ENCODE measurements at places on chromosomes 13 and 19.

GRCh38 chr19:1634938-1635243, 17.5 kb downstream of the TCF3 start:
- no peak for DNase-seq

DNA sequence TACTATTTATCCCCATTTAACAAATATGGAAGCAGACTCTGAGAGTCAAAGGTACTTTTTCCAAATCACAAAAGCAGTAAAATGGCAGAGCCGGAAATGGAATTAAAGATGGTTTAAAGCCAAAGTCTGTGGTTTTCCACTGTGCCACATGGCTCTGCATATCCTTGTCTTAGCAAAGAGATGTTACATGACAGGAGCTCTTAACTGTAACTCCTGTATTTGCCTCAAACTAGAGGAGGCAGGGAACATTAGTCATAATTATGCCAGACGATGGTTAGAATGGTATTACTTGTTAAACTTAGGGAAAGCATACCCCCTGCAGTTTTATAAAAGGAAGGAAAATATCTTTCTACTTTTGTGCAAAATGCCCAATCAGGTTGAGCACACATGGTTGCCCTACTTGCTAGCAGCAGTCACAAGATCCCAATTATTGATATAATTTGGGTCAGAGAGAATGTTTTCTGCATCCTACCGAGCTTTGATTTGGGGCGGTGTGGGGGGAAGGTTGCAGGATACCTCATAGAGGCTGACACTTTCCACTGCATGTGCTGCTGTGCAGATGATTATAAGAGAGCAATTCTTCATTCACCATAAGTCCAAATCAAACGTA, 42.0 kb upstream of the MAB21L1 start:
- no peak for DNase-seq

DNA sequence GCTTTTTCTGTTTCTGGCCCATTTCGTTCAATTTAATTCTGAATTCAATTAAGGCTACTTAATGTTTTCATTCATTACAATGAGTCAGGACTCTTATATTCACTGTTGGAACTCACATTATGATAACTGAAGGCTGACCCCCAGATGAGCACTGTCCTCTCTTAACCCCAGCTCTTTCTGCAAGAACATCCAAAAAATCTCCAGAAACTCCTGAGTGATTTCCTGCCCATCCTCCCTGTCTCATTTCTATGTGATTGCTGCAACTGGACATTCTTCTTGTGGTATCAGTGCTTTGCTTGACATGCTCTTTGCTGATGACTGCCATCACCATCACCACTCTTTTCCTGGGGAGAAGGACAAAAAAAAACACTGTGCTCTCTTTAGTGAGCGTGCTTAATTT, 240.3 kb downstream of the SPRY2 start:
- DNase-seq, result no peak

DNA sequence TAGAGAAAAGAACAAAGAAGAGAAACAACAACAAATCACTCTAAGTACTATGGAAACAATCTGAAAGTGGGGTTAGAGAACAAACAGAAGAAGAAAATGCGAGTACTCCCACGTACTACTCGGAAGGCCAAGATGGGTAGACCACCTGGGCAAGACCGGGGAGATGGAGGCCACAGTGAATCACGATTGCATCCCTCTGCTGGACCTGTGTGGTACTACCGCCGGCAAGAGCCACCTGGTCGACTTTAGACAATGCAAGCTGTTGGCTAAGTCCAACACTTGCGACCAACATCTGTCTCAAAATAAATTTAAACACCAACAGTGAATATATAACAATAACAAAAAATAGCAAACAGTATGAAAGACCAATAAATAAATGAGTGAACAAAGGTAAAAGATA, 45.5 kb upstream of the ZNF91 start:
- peak; percentile 15 for DNase-seq

DNA sequence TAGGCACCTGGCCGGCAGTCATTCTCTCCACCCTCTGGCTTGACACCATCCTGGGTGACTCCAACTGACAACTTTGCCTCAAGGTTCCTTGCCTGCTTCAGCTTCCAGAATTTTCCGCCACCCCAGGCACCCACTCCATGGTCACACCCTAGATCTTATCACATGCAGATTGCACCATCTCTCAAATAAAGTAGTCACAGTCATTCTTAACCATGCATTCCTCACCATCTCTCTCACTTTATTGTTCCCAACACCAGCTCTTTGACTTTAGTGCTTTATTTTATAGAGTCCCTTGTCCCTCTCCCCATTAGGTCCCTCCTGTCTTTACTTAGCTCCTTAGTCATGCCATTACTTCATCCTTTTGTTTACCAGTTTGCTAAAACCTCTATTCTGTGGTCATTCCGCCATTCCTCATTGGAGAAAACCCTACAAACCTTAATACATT, 351.7 kb downstream of the SPRY2 start:
- DNase-seq, result no peak

GRCh38 chr19:39554701-39555311, 14.8 kb upstream of the EID2 start:
- no peak for DNase-seq

DNA sequence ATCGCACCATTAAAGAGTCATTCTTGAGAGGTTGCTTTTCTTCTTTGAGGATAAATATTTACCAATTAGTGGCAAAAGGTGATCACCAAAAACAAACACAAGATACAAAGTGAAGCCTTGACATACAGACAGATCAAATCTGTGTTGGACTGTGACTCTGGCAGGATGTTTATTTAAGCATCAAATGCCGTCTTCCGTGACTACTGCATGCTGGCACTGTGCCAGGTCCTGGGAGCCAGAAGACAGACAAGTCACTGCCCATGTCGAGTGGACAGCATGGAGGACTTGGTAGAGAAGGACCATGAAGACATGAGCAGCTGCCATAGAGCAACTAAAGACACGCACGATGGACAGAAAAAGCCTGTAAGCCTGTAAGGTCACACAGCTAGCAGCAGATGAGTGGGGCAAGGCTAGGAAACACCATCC, 92.8 kb upstream of the FARP1 start:
- DNase-seq, result no peak

GRCh38 chr13:79468819-79469218, 12.1 kb upstream of the NDFIP2 start:
- DNase-seq, result no peak

GRCh38 chr19:18229474-18229873, 3.2 kb upstream of the PDE4C start:
- DNase-seq, result no peak

- no peak for DNase-seq
Measured at GRCh38 chr13:40946485-40946884, 72.6 kb downstream of the ELF1 start.

DNA sequence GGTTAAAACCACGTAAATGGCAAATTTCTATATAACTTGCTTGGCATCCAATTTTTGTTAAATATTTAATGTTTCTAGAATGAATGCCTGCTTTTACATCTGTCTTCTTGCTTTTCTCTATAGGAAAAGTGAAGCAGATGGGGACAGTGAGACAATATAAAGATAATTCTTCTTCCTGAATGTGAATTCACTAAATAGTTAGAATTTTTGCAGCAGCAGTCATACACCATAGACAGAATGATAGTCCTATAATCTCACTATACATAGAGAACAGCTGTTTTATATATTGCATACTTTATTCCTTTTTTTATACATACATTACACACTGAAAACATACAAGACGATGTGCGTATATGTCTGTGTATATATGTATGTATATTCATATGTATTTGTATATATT, 1127.3 kb downstream of the PCDH9 start:
- no peak for DNase-seq

- peak; percentile 93 for DNase-seq
Measured at GRCh38 chr19:36837906-36838783, at the start of gene ZNF790. Gene ZNF790 (minus strand): TSS chr19:36838387. CDS start chr19:36825619, 12,768 bp downstream.

DNA sequence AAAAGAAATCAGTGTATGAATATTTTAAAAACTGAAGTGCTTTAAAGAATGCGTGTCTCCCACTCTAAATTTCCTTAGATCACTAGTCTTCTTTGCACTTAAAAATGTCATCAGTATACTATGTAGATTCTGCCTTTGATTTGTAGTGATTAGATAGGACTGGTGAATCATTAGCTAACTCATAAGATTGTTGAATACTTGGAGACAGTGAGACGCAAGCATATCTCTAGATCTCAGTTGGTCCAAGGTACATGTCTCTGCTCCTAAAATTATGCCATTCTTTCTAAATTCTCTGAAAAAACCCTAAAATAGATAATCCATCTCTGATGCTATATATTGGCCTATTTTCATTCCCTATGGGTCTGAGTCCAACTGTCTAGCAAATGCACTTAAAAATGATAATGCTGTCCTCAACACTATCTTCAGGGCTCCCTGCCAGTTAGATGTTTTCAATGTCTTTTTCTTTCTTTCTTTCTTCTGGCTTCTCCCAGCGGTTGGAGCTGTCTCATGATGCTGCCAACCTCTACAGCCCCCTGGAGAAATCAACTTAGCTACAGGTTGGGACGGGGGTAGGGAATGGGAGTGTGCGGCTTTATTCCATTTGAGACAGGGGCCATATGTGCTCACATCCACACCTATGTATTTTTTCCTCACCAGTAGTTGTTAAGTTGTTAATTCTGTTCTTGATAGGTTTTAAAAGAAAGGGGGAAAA, 301.0 kb downstream of the NDFIP2 start:
- DNase-seq, result no peak

DNA sequence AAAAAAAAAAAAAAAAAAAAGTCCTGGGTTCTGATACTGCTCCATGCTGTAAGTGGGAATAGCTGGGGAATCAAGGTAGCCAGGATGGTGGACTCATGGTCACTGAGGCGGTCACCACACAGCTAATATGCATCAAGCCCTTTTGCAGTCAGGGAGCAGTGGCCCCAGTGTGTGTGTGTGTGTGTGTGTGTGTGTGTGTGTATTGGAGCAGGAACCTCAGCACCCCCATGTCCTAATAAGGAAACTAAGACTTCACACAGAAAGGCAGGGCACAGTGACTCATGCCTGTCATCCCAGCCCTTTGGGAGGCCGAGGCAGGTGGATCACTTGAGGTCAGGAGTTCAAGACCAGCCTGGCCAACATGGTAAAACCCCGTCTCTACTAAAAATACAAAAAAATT, 12.0 kb downstream of the B3GNT3 start:
- DNase-seq, result peak; percentile 43

- DNase-seq, result no peak
Measured at GRCh38 chr13:87324558-87324957, 346.6 kb upstream of the SLITRK5 start.

- no peak for DNase-seq
Measured at GRCh38 chr13:113192279-113192678, 16.2 kb downstream of the PCID2 start.

DNA sequence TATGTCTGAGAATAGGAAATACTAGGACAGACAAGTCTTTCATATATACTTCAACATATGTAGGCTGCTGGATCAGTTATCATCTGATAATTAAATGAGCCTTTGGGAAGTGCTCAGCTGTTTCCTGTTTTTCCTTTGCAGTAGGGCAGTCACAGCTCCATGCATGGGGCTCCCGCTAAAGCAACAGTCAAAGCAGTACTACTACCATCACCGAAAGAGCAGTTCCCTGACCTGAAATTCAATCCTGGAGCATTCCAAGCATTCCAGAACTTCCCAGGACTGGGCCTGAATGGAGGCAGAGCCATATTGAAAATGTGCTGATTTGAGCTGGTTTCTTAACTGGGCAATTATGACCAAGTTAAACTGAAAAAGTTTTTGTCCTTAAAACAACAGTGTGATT, 20.5 kb downstream of the MICU2 start:
- DNase-seq, result no peak

DNA sequence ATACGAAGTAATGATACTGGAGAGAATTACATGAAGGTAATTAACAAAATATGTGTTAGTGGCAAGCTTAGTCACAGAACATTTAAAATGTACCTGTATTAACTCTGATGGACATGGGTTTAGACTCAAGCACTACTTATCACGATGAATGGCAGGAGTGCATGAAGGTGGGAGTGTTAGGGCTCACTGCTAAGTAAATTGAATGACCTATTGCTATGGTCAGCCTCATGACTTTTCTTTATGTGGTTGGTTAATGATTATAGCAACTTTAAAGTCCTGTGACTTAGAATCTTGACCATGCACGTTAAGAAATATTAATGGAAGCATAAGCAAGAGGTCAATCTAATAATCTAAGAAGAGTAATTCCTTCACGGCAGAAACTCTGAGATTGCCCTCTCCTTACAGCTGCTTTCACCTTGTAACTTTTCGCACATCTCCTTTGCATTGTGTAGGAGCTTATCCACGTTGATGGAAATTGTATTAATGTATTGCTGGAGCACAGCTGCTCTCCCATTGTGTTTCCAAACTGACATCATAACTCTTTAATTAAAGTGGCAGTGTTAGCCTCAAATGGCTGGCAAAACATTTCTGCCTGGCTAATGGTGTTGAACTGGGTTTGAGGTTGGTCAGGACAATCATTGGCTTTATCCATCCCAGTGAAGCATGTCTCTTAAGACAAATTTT, 114.5 kb downstream of the RXFP2 start:
- DNase-seq, result no peak

GRCh38 chr13:37163641-37164265, 58.3 kb upstream of the CSNK1A1L start:
- no peak for DNase-seq

- no peak for DNase-seq
Measured at GRCh38 chr13:111850458-111850857, 216.5 kb upstream of the SOX1 start.

- DNase-seq, result no peak
Measured at GRCh38 chr19:8115805-8116396, 33.5 kb downstream of the FBN3 start.

GRCh38 chr13:113882716-113883115, 18.8 kb upstream of the GAS6 start:
- no peak for DNase-seq

- DNase-seq, result no peak
Measured at GRCh38 chr13:26759907-26760831, at the start of gene GPR12. Gene GPR12 (minus strand): TSS chr13:26760786. CDS start chr13:26759827, 959 bp downstream.

- DNase-seq, result no peak
Measured at GRCh38 chr19:18185538-18185937, 7.5 kb upstream of the MPV17L2 start.

DNA sequence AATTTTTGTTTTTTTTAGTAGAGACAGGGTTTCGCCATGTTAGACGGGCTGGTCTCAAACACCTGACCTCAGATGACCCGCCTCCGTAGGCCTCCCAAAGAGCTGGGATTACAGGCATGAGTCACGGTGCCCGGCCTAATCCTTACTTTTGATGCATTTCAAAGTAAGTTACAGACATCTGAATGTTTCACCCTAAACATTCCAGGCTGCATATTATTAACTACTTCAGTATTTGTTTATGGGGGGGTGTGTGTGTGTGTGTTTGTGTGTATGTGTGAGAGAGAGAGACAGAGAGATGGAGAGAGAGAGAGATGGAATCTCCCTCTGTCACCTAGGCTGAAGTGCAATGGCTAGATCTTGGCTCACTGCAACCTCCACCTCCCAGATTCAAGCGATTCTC, 13.1 kb downstream of the SULT2B1 start:
- DNase-seq, result no peak

All from activated CD4-positive, alpha-beta memory T cell treated with anti-CD3 and anti-CD28 coated beads for 36 hours (primary cell).